ENCODE measurements at places on chromosomes 16 and 17. TPM values are rescaled to one million over a fixed set of nuclear protein-coding genes. Genes with fewer than 3 reads are reported as not detected.

DNA sequence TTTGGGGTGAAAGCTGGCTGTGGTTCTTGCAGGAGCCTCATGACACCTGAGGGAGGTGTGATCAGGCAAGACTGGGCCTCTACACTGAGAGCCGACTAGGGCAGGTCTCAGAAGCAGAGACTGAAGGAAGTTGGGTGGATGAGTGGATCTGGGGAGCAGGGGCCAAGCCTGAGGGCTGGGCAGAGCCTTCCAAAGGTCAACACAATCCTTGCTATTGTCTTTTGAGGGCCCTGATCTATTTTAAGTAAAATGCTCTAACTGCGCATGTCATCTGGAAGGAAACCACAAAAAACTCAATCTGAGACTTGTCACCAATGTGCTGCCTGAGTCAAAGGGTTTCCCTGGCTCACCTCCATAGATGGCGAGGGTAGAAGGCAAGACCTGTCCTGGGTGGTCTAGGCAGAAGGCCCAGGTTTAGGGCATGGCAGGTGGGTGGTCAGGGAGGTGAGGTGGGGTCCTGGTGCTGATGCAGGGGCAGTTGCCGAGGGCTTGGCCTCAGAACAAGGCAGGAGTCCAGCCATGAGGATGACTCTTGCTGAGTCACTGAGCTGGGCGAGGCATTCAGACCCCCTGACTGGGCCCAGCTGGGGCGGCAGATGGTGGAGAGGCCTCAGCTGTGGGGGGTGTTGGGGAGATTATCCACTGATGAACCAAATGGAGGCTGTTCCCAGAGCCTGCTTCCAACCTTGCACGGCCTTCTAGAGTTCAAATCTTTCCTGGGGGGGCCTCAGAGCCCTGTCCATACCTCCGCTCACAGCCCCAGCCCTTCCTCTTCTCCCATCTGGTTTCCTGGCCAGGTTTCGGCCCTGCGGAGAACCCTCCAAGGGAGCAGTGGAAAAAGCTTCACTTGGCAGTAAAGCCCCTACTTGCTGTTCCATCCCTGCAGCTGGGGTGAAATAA, 5.1 kb downstream of the MVP start:
- peak overlapping the region; percentile 31 for H3K27ac ChIP-seq
- H3K36me3 ChIP-seq, result no peaks in the 10 kb centered on the region

DNA sequence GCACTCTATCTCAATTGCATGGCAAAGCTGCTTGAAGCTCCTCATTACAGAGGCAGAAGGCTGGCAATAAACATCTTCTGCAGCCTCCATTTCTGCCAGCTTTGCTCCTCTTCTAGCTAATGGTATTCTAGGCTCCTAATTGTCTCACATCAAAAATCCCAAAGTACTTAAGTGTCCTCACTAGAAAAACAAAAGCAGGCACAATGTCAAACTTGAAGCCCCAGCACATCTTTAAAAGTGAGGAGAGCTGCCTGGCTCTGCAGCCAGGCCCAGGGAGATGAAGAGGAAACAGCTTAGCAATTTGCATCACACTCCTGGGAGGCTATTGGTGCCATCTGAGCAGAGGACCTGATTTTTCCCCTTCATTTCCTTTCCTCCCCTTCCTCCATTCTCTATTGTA, 197.1 kb downstream of the KCNJ2 start:
- H3K4me3 ChIP-seq, result no peak overlapping the region
- no peaks in the 10 kb centered on the region for H3K36me3 ChIP-seq
- DNase-seq, result peak; percentile 8
- H3K27me3 ChIP-seq, result peaks cover 3% of the 10 kb centered on the region
- H3K27ac ChIP-seq, result no peak overlapping the region

The DOC2B gene
- total RNA-seq, result 0.33 TPM

- no peaks in the 10 kb centered on the region for H3K4me1 ChIP-seq
- H3K36me3 ChIP-seq, result peaks cover 3% of the 10 kb centered on the region
- H3K27me3 ChIP-seq, result peaks cover 13% of the 10 kb centered on the region
- no peak overlapping the region for H3K4me3 ChIP-seq
- no peak for DNase-seq
- H3K27ac ChIP-seq, result no peak overlapping the region
Measured at GRCh38 chr16:88284626-88285513, 97.9 kb upstream of the ZNF469 start.

GRCh38 chr17:78923660-78924453, 1.3 kb downstream of the TIMP2 start:
- peaks cover 9% of the 10 kb centered on the region for H3K27me3 ChIP-seq
- H3K4me3 ChIP-seq, result peak overlapping the region; percentile 60
- no peak overlapping the region for H3K27ac ChIP-seq
- peaks cover 11% of the 10 kb centered on the region for H3K4me1 ChIP-seq

GRCh38 chr16:70793851-70794502, 7.0 kb downstream of the VAC14 start:
- H3K27ac ChIP-seq, result peak overlapping the region; percentile 15
- DNase-seq, result no peak
- peaks cover 17% of the 10 kb centered on the region for H3K4me1 ChIP-seq
- H3K4me3 ChIP-seq, result no peak overlapping the region

DNA sequence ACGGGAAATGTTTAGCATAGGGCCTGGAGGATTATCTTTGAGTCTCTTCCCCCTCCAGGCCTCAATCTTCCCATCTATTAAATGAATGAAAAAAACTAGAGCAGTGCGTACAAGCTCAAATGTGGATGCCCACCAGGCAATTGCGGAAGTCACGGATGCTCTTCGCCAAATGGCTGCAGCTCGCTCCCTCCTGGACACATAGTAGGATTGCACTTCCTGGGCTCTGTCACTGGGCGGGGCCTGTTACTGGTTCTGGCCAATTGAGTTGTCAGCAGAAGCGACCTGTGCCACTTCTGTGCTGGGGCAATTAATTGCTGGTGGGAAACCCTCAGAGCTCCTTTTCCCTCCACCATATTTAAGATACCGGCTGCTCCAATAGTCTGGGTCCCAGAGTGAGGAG, 168.2 kb upstream of the IRX6 start:
- no peak overlapping the region for H3K4me3 ChIP-seq
- DNase-seq, result no peak
- no peaks in the 10 kb centered on the region for H3K4me1 ChIP-seq
- no peaks in the 10 kb centered on the region for H3K27me3 ChIP-seq

GRCh38 chr16:86747761-86748160, 169.4 kb downstream of the FOXL1 start:
- peaks cover 5% of the 10 kb centered on the region for H3K4me1 ChIP-seq
- H3K36me3 ChIP-seq, result no peaks in the 10 kb centered on the region
- H3K27ac ChIP-seq, result no peak overlapping the region
- no peak overlapping the region for H3K4me3 ChIP-seq

The KRT20 gene
- total RNA-seq, result not detected

- no peak for DNase-seq
- H3K4me3 ChIP-seq, result no peak overlapping the region
- H3K27ac ChIP-seq, result peak overlapping the region; percentile 26
- H3K36me3 ChIP-seq, result no peaks in the 10 kb centered on the region
- peaks cover 3% of the 10 kb centered on the region for H3K27me3 ChIP-seq
- H3K4me1 ChIP-seq, result peaks cover 8% of the 10 kb centered on the region
Measured at GRCh38 chr17:57553526-57553925, 191.6 kb downstream of the CCDC182 start.

- H3K4me3 ChIP-seq, result no peak overlapping the region
- H3K27ac ChIP-seq, result no peak overlapping the region
- no peak for DNase-seq
- H3K27me3 ChIP-seq, result peaks cover 5% of the 10 kb centered on the region
- H3K4me1 ChIP-seq, result peaks cover 46% of the 10 kb centered on the region
- H3K36me3 ChIP-seq, result peaks cover 26% of the 10 kb centered on the region
Measured at GRCh38 chr16:89370601-89371000, 119.8 kb downstream of the ANKRD11 start.

The UMOD gene
- not detected for total RNA-seq

GRCh38 chr17:75371339-75371738, 34.1 kb downstream of the GRB2 start:
- H3K4me1 ChIP-seq, result peaks cover 3% of the 10 kb centered on the region
- H3K4me3 ChIP-seq, result no peak overlapping the region
- no peak overlapping the region for H3K27ac ChIP-seq
- no peak for DNase-seq

The FBXL16 gene
- not detected for total RNA-seq

DNA sequence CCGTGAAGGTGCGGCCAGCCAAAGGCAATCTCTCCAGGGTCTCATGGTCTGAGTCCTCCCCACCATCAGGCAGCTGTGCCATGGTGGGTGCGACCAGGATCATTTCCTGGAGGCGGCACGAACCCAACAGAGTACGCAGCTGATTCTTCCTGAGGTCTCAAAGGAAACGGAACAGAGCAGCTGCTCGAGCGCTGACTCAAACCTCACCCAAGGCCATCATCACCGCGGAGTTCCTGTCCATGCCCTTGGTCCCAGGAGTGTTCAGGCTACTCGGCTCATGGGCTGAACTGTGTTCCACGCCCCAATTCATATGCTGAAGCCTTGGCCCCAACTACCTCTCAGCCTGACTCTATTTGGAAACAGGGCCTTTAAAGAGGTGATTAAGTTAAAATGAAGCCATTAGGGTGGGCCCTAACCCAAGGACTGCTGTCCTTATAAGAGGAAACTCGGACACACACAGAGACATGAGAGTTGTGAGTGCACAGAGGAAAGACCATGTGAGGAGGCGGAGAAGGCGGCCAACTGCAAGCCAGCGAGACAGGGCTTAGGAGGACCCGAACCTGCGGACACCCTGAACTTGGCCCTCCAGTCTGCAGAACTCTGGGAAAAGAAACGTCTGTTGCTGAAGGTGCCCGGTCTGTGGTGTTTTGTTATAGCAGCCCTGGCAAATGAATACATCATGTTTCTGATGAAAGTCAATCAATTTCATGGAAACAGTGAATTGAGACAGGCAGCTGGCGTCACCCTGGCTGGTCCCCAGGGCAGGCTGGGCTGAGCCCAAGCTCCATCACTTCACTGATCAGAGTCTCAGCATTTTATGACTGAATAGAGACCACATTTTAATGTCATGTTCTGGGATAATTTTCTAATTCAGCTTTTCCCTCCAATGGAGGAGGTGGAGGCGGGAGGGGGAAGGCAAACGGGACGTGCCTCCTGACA, 13.7 kb downstream of the MXRA7 start:
- no peak overlapping the region for H3K27ac ChIP-seq
- no peak for DNase-seq
- H3K36me3 ChIP-seq, result no peaks in the 10 kb centered on the region
- peaks cover 8% of the 10 kb centered on the region for H3K4me1 ChIP-seq
- H3K4me3 ChIP-seq, result peak overlapping the region; percentile 63
- peaks cover 4% of the 10 kb centered on the region for H3K27me3 ChIP-seq

The PRAC2 gene
- total RNA-seq, result not detected

DNA sequence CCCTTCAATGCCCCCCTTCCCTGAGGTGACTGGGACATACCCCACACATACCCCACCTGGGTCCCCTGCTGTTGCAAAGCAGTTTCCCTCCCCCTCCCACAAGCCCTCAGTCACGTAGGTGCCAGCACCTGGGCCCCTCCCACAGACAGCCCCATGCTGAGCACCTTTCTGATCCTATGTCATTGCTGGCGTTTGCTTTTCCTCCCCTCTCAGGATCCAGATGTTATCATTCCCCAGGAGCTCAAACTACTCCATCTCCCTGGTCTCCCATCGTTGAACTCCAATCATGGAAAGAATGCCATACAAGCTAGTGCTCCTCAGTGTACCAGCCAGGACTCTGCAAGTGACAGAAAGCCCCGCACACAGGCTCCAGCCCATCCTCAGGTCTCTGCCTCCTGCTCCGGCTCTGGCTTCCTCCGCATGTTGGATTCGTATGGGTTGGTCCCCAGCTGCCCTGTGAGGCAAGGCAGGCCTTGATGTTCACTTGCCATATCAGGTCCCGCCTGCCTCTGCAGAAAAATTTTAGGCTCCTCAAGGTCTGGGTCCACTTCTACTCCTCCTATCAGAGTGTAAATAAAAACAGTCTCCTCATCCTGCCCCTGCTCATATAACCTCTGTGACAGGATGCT, 31.4 kb upstream of the MED9 start:
- no peak for DNase-seq
- no peak overlapping the region for H3K4me3 ChIP-seq
- H3K36me3 ChIP-seq, result no peaks in the 10 kb centered on the region
- H3K4me1 ChIP-seq, result no peaks in the 10 kb centered on the region

DNA sequence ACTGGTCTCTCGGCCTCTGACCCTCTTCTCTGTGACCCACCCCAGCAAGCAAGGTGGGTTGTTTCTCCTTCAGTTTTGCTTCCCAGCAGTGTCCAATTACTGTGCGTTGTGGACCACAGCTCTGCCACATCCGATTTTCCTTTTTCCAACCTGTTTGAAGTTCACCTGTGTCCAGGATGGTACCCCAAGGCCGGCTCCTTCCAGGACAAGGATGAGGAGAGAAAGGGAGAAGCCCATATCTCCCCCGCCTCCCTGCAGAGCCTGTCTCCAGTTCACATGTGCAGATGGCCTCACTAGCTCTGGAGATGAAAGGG, 13.5 kb downstream of the NMRAL1 start:
- no peaks in the 10 kb centered on the region for H3K4me1 ChIP-seq
- H3K27ac ChIP-seq, result no peak overlapping the region
- DNase-seq, result no peak
- H3K36me3 ChIP-seq, result peaks cover 12% of the 10 kb centered on the region
- no peak overlapping the region for H3K4me3 ChIP-seq

DNA sequence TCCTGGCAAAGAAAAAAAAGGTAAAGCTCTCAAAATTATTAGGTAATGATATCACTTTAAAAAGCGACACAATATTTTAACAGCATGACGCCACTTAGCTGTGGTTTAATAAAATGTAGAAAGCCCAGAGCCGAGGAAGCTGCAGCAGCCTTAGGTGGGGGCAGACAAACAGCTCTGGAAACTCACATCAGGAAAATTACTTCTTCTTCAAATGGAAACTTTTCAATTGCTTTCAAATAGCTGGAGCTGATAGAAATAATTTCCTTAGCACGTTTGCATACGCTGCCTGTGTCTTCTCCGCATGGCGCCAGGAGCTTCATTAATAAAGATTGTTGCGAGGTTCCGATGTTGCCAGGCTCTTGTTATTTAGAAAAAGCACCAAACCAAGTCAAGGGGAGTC, 835.3 kb upstream of the EEF2KMT start:
- no peaks in the 10 kb centered on the region for H3K27me3 ChIP-seq
- no peak overlapping the region for H3K27ac ChIP-seq
- peaks cover 6% of the 10 kb centered on the region for H3K4me1 ChIP-seq
- no peaks in the 10 kb centered on the region for H3K36me3 ChIP-seq

The NTN1 gene
- 6.6 TPM for total RNA-seq

The FBXW10 gene
- not detected for total RNA-seq

GRCh38 chr16:74232806-74233465, 63.7 kb upstream of the PSMD7 start:
- H3K27ac ChIP-seq, result no peak overlapping the region
- DNase-seq, result no peak
- peaks cover 1% of the 10 kb centered on the region for H3K27me3 ChIP-seq
- no peaks in the 10 kb centered on the region for H3K36me3 ChIP-seq
- H3K4me3 ChIP-seq, result no peak overlapping the region
